ENCODE measurements at places on chromosomes 1 and 21.

DNA sequence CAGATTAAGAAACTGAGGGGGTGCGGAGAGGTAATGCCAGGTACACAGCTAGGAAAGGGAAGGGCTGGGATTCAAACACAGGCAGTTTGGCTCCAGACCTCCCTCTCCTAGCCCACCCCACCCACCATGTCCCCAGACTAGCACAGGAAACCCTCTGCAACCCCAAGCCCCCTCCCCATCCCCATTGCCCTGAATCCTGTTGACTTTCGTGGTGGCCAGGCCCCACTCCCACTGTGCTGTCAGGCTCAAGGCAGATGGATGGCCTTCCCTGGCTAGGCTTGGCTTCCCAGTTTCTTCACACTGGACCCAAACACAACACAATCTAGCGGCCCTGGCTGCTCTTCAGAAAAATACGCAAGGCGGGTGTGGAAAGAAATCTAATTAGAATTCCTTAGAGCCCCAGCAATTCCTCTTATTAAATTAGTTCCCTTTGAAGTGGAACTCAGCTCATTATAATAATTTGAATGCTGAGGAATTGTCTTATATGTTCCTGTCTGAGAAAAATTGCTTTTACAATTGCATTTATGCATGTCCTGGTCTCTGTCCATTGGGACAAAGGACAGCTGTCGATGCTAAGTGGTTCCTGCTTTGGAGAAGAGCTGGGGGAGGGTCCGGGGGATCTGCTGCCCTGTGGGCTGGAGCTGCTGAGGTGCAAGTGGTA is 97.4 kb downstream of the SYF2 start:
- DNase-seq: no peak

DNA sequence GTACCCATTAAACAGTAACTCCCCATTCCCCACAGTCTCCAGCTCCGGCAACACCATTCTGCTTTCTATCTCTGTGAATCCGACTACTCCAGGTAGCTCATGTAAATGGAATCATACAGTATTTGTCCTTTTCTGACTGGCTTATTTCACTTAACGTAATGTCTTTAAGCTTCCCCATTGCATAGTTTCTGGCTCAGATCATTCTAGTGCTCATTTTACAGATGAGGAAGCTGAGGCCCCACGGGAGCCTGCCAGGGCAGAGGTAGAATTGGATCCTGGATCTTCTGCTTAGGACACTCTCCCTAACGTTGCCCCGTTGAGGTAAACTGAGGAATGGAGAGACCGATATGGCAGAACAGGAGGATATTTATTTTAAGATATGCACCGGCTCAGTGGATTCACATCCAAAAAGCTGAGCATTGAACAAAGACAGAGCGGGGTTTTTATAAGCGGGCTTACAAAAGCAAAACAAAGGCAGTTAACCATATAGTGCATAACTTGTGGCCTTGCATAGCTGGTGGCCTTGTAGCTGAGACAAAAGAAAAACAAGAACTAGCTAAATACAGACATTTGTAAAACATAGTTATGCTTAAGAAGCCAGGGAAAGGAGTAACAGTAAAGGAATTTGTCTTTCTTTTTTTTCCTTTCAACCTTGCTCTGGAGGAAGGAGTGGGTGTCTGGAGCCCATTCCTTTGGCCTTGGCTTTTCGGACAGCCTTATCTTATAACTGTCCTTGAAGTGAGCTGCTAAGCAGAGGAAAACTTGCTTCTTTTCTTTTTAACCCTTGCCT is 15.3 kb upstream of the KLHDC8A start:
- no peak for DNase-seq

- no peak for DNase-seq
These were observed 1038.9 kb downstream of the BRINP3 start for GRCh38 chr1:189438808-189439207.

- DNase-seq: peak; percentile 15
These were observed 79.0 kb upstream of the JUN start for GRCh38 chr1:58862728-58863385.

- no peak for DNase-seq
These were observed 247.3 kb downstream of the PLPP3 start for GRCh38 chr1:56331892-56332567.

All from NT2/D1 (cell line).